Stimulated activated CD8-positive, alpha-beta memory T cell treated with anti-CD3 and anti-CD28 coated beads, Interleukin-4, amount 100 ng/mL, for 1 hour (primary cell): ENCODE measurements at places on chromosomes 2 and 18.

DNA sequence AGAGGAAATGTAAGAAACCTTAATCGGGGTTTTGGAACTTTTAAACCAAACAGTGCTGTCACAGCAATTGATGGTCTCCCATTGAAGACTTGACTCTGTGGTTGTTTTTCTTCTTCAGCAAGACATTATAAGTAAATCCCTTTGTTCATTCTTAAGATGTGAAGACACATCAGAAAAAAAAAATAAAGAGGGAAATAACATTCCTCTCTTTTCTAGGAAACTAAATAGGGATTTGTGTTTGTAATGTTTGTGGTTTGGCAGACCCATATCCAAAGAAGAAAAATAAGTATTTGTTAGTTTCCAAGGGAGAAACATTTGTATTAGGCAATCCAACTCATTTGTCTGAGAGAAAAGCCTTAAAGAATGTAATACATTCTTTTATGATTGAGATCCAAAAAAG, 359.9 kb downstream of the DSC3 start:
- no peak for DNase-seq

- no peak for DNase-seq
Observed at GRCh38 chr2:46813020-46813415, 102.6 kb downstream of the MCFD2 start.

DNA sequence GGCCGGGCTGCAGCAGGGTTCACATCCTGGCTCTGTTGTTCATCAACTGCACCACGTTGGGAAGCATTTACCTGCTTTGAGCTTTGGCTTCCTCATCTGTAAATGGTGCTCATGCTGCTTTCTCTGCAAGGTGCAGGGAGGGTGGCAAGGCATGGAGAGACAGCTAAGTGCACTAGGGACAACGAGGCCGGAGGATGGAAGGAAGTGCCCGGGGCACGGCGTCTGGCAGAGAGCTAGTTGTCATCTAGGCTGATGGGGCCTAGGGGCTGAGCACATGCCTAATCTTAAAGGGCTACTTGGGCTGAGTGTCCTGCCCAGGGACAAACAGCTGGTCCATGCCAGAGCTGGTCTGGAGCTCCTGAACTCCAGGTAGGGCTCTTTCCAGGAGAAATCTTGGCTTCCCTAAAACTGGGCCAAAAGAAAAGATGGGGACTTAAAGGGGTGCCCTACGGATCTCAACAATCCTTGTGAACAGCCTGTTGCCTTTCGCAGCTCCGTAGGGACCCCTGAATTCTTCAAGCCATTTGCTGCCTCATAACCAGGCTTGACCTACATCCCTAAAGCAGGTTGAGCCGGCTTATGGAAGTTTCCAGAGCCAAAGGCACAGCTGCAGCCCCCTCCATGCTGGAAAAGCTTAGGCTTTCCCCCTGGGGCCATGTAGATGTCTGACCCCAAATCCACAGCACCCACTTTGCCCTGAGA, 130.8 kb downstream of the SMAD7 start:
- DNase-seq = no peak

DNA sequence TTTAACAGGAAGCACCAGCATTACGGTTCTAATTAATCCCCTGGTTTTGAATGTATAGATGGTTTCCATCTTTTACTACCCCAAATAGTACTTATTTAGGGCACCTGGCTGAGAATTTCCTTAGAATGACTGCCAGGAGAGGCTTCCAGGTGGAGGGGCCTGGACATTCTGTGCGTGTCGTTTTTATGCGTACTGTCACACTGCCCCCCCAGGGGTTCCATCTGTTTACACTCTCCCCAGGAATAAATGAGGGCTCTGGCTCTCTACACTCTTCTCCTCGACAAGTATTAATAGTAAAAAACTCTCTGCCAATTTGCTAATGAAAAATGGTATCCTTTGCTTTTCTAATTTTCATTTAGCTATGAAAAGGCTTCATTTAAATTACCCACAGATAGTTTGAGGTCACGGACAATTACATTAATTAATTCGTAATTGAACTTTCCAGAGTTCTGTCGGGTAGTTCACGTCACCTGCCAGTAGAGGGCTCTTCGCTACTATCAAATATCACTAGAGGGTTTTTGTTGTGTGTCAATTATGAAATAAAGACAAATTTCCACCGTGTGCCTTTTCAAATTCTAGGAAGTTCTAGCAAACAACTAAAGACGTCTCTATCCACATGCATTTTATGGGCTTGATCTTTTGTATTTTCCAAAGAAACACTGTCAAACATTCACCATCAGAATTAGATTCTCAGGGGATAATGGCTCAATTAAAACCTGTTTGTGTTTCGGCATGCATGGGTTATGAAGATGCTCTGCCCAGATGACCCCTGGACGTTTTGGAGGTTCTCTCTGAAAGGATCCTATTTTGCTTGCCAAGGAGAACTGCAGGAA, 88.8 kb upstream of the ASB18 start:
- DNase-seq = no peak

DNA sequence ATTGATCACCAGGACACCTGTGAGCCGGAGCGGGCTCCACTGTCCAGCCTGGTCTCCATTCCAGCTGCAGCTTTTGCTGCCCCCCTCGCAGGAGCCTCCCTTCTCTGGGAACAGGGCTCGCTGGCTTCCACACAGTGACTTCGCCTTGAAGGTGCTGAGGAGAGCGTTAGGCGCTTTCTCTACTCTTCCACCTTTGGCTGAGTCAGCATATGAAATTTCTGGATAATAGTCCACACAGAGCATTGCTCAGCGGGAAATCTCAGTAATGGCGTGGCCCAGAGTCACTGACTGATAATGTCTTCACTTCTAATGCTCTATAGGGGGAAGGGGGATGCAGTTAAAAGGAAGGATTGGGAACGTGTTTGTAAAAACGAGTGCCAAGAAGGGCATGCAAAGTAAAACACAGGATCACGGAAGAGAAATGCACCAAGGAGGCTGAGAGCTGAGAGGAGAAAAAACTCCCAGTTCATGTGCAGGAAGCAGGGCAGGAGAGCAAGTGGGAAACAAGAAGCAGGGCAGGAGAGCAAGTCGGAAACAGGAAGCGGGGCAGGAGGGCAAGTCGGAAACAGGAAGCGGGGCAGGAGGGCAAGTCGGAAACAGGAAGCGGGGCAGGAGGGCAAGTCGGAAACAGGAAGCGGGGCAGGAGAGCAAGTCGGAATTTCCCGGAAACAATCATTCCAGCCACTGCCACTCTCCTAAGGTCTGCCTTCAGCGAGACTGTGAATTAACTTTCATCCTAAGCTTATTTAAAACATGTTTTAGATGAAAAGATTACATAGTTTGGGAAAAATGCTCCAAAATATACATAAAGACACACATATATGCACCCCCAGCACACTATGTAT, 77.7 kb downstream of the MYT1L start:
- DNase-seq = no peak

- DNase-seq = no peak
Observed at GRCh38 chr2:111706481-111707001, 177.5 kb downstream of the ANAPC1 start.

DNA sequence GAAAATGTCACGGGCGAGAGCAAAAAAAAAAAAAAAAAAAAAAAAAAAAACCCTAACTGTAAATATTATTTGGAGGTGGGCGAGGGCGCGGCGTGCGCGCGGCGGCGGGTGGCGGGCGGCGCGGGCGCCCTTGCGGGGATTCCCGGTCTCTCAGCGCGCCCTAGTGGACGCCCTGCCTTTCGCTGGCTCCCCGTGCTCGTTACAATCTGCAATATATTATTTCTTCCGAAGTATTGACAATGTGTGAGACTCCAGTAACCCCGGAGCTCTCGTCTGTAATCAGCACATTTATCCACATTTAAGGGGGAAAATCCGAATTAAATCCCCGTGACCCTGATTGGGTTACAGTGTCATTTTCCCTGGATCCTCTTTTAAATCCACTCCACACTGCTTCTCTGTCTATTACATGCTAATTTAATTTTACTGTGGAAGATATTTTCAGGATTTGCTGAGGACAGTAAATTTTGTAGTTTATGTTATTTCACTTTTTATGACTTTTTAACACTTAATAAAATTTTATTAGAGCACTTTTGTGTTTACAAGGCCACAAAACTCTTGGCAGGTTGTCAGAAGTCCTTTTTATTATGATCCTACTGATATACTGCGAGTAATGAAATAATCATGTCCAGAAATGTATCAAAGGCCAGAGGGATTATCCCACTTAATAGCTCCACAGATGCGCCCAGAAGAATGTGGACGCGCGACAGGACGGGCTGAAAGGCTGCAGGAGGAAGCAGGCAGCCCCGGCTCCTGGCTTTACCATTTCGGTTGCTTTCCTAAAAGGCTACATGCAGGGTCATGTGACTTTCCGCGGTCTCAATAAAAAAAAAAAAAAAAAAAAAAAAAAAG, 369.1 kb downstream of the MTX2 start:
- DNase-seq = peak; percentile 25

GRCh38 chr2:149899390-149899789, 311.8 kb upstream of the MMADHC start:
- DNase-seq = no peak

GRCh38 chr2:85222792-85223191, 89.6 kb downstream of the TCF7L1 start:
- no peak for DNase-seq

DNA sequence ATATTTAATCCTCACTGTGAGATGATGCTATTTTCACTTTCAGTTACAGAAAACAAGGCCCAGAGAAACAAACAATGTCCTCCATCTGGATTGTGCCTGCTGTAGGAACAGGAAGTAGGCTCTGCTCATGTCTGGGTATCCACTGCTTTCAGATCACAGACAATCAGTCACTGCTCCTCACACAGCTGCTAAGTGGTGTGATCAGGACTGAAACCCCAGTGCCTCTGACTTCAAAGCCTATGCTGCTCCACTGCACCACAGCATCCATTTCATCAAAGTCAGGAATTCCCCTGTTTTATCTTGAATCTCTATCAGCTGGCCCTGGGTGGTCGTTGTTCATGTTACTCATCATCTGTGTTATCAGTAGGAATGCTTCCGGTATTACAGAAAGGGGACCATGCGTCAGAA, 303.8 kb upstream of the TRIB2 start:
- no peak for DNase-seq

DNA sequence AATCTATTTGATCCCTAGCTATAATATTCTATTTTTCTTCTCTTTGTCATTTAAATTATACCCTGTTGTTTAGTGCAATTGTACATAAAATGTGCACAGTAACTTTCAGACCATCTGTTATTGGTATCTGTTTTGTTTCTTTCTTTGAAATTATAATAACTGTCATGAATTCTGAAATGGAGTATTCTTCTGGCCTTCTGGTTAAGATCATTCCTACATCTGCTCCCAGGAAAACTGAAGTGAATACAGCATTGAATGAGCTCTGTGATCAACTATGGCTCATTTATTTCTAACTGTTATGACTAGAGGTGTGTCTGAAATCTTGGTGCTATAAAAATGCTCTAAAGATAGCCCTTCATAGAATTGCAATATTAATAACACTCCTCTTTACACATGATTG, 788.4 kb upstream of the TMEFF2 start:
- DNase-seq = no peak

- no peak for DNase-seq
Observed at GRCh38 chr2:132797556-132797955, 127.6 kb upstream of the LYPD1 start.

DNA sequence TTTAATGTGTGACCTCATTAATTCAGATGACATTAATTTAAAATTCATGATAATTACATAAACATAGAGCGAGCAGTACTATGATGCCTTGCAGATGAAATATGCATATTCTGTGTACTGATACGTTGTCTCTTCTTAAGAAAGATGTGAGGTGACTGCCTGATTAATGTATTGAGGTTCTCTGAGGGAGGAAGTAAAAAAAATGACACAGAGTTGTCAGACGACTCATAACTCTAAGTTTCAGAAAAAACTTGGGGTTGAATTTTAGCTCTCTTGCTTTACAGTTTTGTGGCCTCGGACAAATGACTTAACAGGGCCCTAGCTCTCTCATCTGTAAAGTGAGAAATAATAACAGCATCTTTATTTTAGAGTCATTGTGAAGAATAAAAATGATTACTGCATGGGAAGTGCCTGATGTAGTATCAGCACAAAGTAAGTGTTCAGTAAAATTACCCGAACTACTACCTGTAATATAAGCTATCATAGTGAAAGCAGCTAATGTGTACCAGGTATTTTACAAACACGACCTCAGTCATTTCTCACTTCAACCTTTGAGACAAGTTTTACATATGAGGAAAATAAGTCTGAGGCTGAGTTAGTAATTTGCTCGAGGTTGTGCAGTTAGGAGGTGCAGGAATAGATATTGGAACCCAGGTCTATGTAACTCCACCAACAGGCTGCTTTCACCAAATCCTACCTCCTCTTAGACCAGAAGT, 65.3 kb downstream of the ALK start:
- no peak for DNase-seq

GRCh38 chr2:65574993-65575392, 142.6 kb upstream of the SPRED2 start:
- no peak for DNase-seq

GRCh38 chr2:226489775-226490541, 309.7 kb downstream of the IRS1 start:
- no peak for DNase-seq

- no peak for DNase-seq
Observed at GRCh38 chr2:207040696-207041095, 101.4 kb downstream of the CPO start.

DNA sequence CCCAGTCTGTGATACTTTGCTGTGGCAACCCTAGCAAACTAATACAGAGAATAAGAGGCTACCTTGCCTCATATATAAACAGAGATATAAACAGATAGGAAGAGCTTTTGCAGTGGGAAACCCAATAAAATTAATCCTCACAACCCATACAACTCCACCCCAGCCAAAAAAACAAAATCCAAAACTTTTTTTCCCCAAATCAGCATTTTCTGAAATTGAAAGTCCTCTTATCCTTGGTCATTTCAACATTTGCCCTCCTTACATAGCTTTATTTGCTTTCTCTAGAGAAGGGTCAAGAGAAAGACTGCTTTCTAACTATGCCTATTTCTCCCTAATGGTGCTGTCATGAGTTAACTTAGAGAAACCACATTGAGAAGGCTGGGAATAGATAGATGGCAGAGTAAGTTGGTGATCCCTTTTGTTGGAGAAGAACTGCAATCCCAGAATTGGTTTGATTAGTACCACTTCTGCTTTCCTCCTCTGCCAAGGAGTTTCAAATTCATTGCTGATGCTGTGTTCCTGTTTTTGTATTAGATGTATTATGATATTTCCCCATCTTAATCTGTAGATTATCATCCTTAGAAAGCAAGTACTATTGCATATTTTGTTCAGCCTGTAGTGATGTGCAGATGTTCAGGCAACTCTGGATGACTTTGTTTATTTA, 76.5 kb upstream of the B3GNT2 start:
- DNase-seq = no peak

DNA sequence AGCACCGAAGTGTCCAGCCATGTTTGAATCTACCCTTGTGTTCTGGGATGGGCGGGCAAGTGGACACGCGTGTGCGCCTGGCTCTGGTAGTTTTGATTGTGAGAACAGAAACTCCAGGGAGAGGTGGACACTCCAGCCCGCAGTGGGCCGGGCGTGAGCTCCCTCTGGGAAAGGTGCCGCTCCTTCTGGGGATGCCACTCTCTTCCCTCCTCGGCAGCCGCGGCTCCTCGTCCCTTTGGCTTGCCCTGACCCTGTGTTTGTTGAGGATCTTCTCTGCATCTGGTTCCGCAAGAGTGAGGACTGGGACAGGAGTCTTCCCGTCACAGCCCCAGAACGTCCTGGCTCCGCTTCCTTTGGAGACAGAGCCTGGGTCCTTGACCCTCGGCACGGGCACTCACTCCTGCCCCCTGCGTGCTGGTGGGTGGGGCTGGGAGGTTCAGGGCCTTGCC, 1.3 kb downstream of the CTDP1 start:
- DNase-seq = no peak

GRCh38 chr2:186780701-186781316, 68.2 kb downstream of the ZSWIM2 start:
- DNase-seq = no peak

- DNase-seq = no peak
Observed at GRCh38 chr18:43650426-43650825, 373.1 kb upstream of the SYT4 start.
